Left cardiac atrium (tissue), 4 donors: ENCODE measurements at places on chromosomes 6 and 20. TPM values are rescaled to one million over a fixed set of nuclear protein-coding genes. Genes with fewer than 3 reads are reported as not detected.

- no peak for DNase-seq
These were observed 65.4 kb upstream of the SLC22A16 start for GRCh38 chr6:110541701-110542309.

DNA sequence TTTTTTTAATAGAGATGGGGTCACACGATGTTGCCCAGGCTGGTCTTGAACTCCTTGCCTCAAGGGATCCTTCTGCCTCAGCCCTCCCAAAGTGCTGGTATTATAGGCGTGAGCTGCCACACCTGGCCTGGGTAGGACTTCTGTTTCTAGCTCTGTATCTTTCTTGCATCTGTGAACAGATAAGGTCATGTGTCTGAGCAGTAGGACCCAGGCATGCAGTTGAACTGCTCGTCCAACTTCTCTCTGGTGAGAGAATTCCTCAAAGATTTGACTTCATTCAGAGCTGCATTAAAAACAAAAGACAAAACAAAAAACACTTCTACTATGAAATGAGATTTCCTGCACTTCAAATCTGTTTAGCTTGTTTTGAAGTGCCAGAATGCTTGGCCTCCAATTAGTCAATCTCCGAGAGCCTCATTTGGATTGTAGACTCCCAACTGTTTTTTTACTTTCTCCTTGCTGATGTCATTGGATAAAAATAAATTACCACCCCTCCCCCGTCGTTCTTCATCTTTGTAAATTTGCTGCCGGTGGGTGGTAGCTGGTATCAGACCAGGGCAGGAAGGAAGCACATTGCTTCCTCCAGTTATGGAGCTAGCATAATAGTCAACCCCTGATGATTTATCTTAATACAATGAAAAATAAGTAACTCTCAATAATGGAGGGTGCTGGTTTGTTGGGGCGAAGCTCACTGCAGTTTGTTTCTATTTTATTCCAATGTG lies 17.6 kb downstream of the CD109 start:
- no peak for DNase-seq

DNA sequence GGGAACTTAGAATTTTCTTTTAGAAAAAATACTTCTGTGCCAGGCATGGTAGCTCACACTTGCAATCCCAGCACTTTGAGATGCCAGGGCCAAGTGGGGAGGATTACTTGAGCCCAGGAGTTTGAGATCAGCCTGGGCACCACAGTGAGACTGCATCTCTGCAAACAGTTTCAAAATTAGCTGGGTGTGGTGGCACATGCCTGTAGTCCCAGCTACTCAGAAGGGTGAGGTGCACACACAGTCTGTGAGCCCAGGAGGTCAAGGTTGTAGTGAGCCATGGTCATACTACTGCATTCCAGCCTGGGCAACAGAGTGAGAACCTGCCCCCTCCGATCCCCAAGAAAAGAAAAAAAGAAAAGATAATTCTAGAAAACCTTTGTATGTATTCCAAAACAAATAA lies 346.0 kb upstream of the KCNQ5 start:
- no peak for DNase-seq

DNA sequence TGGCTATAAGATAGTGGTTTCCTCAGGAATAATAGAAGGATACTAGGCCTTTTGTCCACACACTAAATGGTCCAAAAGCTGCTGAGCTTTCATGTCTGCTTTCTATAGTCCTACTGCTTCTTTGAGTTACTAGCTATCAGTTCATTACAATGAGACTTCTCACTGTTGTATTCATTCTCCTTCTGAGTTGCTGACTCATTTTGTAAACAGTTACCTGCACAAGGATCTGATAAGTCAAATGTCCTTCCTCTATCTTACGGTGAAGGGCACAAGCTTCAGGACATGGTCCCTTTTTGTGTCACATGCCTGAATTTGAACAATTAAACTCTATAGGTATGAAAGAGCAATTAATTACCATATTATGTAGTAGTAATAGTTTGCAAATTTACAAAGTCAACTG lies 90.5 kb downstream of the MAN1A1 start:
- no peak for DNase-seq

GRCh38 chr20:48230216-48230615 lies 444.9 kb upstream of the SULF2 start:
- no peak for DNase-seq

GRCh38 chr6:252775-253535 lies 39.3 kb upstream of the DUSP22 start:
- no peak for DNase-seq

DNA sequence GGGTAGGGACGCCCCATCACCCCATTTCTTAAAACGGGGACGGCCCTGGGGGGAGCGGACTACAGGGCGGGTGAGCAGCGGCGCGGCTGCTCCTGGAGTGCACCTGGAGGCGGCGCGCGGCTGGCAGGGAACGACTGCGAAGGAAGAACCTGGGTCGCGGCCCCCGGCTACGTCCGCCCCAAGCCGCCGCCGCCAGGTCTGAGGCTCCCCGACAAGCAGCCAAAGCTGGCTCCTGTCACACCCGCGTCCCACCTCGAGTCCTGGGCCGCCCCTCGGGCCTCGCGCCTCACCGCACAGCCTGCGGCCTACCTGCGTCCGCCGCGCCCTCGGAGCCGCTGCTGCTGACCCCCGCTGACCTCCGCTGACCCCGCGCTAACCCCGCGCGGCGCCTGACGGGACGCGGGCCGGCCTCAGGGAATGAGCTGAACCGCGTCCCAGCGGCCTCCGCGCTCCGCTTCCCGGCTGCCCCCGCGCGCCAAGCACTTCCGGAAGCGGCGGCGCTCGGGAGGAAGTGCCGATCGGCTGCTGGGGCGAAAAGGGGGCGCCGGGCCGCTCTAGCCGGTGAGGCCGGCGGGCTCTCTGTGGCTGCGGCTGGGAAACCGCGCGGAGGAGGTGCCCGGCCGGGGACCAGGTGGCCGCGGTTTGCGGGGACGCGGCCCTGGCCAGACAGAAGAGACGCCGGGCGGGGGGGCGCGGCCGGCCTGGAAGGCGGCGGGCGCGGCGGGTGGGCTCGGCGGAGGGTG lies at the start of the genes ARFRP1 and ZGPAT:
Gene ARFRP1, minus strand, starts transcription at position 419 of the 743 bp plus-strand sequence. CDS start 885 bp downstream, outside the sequence.
Gene ZGPAT, plus strand, starts transcription at position 482 of the 743 bp plus-strand sequence. CDS start 542 bp downstream, outside the sequence.
- DNase-seq = peak; percentile 92

DNA sequence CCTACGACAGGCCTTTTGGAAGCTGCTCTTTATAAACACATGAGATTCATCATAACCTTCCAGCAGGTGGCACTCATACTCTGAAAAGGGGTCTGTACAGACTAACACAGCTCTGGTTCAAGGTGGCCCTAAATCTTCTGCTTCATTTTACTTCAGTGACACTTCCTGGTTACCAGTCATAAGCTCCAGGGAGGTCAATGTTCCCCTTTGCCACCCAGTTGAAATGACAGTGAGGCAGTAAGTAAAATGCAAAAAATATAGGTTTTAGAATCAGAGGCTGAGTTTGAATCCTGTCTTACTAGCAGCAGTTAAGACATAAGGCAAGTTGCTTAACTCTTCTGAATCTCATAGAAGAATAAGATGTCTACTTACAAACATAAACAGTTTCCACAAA lies 132.8 kb downstream of the CDK19 start:
- DNase-seq = peak; percentile 27

DNA sequence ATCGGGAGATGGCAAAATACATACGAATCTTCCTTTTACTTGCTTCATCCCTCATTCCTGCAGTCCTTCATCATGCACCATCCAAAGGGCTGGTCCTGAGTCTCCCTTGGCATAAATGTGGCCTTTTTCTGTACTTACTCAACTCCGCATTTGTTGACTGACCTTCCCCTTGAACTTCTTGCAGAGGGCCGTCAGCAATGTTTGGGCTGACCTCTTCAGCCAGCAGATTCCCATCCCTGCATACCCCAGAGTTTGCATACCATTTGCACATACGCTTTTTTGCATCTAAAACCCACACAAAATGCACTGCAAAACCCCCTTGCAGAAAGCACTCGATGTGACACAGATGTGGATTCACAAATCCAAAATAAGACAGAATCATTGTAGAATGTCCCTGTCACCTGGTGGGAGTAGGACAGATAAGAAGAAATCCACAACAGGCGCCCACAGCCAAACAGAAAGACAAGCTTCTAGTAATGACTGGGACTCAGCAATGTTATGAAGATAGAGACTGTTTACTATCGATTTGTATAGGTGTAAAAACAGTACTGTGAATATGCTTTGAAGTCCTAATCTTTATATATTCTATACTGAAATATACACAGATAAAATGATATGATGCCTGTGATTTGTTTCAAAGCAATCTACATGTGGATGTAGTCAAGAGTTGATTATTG lies 45.8 kb downstream of the TBC1D7 start:
- no peak for DNase-seq

GRCh38 chr6:79762370-79762769 lies 131.2 kb downstream of the SH3BGRL2 start:
- no peak for DNase-seq

DNA sequence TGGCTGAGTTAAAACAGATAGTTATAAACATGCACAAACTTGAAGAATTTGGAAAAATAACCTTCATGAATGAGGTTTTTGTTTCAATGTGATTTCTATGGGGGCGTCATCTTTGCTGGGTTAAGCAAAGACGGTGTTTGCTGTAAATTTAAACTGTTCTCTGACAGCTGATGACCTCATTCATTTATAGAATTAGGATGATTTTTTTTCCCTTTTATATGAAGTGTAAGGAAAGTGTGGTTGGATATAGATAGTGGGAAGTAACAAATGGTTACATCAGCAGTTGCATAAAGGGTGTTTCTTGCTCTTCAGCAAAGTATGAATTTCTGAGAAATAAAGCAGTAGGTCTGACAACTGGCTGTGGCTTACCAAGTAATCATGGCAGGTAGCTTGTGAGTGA lies 137.2 kb upstream of the CENPW start:
- no peak for DNase-seq

DNA sequence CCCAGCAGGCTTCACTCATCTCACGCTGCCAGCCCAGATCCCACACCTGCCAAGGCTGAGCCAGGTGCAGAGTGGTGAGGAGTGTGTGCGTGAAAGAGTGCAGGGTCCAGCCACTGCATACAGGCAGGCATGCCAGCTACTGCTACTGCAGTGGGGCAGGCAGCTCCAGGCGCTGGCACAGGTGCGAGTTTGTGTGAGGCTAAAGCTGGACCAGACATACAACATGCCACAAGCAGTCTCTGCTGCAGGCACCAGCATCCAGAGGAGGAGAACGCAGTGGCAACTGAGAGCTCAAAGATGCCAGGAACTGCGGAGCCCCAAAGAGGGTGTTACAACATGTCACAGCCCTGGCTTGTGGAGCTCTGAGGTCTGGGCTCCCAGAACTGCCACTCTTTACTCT lies 149.8 kb downstream of the EYS start:
- no peak for DNase-seq

GRCh38 chr6:156060013-156060412 lies 604.4 kb upstream of the NOX3 start:
- DNase-seq = no peak

GRCh38 chr6:159229651-159230051 lies 60.5 kb downstream of the FNDC1 start:
- no peak for DNase-seq

- no peak for DNase-seq
These were observed 56.5 kb upstream of the RNF144B start for GRCh38 chr6:18330548-18331081.

- no peak for DNase-seq
These were observed 54.9 kb downstream of the RSPO3 start for GRCh38 chr6:127173156-127173940.

DNA sequence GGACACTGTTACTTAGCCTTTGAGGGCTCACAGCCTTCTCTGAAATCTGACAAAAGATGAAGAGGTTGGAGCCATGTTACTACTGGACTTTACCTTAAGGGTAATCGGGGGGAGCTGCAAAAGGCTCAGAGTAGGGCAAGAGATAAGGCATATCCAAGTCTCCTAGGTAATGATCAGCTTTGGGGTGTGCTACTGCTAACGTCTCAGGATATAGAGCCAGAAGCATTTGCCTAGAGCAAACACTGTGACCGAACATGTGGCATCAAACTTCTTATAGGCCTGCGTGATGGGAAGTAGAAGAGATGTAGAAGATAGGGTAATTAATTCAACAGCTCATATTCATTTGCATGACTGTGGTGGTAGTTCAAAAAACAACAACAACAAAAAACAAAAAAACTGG lies 11.1 kb downstream of the UBE2V1 start:
- DNase-seq = no peak

DNA sequence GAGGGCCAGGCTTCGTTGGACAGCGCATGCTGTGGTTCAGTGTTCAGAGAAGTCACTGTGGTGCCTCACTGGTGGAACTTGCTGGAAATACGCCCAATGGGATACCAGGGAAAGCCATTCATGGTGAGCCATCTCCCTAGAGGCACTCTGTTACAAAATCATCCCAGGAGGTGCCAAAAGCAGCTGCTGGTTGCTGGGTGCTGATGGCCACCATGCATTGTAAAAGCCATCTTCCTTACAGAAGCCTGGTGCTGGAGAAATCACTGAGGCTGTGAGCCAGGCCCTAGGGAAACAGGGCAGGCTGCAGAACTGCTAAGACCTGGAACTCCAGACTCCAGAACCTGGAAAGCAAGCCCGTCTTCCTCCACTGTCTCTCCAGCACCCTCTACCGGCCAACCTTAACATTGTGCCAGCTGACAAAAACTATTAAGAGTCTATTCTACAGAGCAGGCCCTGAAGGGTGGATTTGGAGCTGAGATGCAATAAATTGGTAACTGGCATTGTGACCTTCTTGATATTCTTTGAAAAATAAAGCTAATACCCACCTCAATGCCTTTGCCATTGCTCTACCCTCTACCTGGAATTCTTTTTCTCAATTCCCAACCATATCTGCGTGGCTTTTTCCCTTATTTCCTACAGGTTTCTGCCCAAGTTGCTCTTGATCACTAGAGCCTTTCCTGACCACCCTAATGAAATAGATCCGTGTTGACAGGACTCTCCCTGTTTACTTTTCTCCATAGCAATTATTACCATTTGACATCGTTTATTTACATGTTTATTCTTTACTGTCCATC lies 18.5 kb downstream of the SNRPB start:
- DNase-seq = peak; percentile 54

- no peak for DNase-seq
These were observed 66.1 kb upstream of the MLN start for GRCh38 chr6:33869826-33870423.

DNA sequence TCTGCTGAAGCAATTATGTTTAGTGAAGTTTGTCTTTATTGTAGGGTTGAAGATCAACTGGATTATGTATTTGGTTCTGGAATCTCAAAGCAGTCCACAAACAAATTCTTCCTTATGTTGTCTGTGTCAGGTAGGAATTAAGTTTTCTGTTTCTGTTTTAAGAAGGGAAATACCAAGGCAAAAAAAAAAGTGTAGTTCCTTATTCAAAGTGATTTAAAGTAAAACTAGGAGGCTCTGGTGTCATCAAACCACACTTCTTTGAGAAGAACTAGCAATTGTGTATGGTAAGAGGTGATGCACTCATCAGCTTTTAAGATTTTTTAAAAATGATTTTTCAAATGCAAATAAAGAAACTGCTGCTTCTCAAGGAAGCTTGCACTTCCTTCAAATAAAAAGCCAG lies 1.9 kb downstream of the FAM135A start:
- no peak for DNase-seq

- no peak for DNase-seq
These were observed 54.9 kb downstream of the AKAP12 start for GRCh38 chr6:151294561-151295101.

ABCC10 gene
- 12.5 TPM for total RNA-seq

ELOVL4 gene
- 0.58 TPM for total RNA-seq

SLC12A5 gene
- total RNA-seq = 2.6 TPM

BCAS1 gene
- total RNA-seq = not detected

MAFB gene
- 24.8 TPM for total RNA-seq

NUDT3 gene
- 36.6 TPM for total RNA-seq

FNDC1 gene
- total RNA-seq = 0.63 TPM

FAM209B gene
- not detected for total RNA-seq

ENPP1 gene
- total RNA-seq = 6.9 TPM
